ENCODE measurements at places on chromosomes 1 and 21.

GRCh38 chr1:67001682-67002425 is 52.1 kb downstream of the SLC35D1 start:
- no peak for DNase-seq

DNA sequence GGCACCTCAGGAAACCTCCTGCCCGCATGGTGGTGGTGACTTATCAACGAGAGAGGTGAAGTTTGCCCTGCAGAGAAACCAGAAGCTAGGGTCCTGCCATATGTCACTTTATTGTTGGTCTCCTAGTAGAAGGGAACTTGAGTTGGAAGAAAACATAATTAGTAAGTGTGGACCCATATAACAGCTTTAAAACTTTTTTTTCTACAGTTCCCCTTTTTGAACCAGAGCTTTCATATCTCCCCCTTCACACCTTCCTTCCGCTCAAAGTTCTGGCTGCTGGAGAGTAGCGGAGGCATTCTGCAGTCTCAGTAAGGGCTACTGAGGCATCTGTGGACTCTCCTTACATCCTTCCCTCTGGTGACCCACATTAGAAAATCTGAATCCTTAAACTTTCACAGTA is 48.9 kb downstream of the PHC2 start:
- DNase-seq: no peak

DNA sequence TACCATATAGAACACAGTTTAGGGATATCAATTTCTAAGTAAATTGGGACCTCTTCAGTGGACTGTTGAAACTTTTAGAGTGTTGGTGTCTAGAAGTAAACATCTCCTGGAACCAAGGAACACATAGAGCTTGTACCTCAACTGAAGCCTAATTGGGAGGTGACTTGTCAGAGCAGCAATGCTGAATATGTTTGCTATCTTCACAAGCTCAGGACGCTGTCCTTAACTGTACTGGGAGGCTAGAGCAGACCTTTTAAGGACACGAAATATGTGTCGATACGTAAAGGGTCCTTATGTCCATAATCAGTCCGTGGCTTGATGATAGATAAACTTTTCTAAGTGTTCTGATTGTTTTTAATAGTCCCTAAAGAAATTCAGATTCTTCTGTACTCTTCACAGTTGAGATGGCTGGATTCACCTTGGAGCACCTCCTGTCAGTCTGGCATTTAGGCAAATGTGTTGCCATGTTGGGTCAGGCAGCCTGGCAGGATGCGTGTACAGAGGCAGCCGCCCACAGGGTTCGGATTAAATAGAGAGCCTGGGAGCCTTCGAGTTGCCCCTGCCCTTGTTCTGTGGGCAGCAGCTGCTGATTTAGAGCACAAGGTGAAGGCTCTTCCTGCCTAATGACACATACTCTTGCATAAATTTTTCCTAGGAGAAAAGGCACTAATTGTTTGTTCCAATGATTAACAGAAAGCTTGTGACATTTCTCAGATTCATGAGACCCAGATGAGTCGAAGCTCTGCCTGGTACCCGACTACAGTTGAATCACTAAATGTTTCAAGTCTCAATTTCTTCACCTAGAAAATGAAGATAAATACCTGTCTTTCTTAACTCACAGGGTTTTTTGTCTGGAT is 3.6 kb downstream of the ACTN2 start:
- no peak for DNase-seq

- DNase-seq: no peak
These were observed 416.4 kb downstream of the PTBP2 start for GRCh38 chr1:97137862-97138514.

DNA sequence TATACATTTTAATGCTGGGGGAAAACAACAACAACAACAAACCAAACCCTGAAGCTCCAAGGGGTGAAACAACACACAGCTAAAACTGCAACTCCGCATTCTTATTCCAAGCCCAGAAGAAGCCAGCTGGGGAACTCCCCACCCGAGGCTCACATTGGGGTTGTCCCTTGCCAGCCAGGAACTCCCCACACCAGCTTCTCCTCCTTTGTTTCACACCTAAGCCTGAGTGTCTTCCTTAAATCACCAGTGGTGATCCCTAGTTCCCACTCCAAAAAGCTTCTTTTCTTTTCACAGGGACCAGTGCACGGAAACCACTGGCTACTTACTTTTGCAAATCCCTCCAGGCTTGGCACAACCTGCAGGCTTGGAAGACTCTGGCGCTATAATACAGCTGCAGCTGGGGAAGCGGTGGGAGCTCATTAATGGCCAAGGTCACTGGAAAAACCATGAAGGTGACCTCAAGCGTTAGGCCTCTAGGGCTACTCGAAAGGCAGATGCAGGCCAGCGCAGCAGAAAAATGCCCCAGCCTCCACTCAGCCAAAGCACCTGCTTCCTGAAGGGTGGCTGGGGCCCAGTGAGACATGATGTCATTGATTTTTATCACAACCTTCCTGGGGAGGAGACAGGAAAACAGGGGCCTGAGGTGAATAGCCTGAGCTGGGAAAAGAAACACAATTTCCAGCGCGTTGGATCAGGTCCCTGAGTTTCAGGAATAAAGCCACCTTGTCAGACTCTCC is 40.1 kb downstream of the TLR5 start:
- no peak for DNase-seq
